Regular cardiac myocyte (primary cell): ENCODE measurements at places on chromosomes 7 and 10. TPM values are rescaled to one million over a fixed set of nuclear protein-coding genes. Genes with fewer than 3 reads are reported as not detected.

The INSYN2A gene
- under 0.01 TPM in 2 replicates for total RNA-seq

The HACD1 gene
- 23.7 and 30.5 TPM in 2 replicates for total RNA-seq

The HUS1 gene
- total RNA-seq: 15.2 and 19.2 TPM in 2 replicates

The CFAP70 gene
- total RNA-seq: 0.38 and 2.3 TPM in 2 replicates

The EBLN1 gene
- not detected in 2 replicates for total RNA-seq
